Activated naive CD8-positive, alpha-beta T cell treated with anti-CD3 and anti-CD28 coated beads for 36 hours (primary cell): ENCODE measurements at places on chromosomes 12 and 14. TPM values are rescaled to one million over a fixed set of nuclear protein-coding genes. Genes with fewer than 3 reads are reported as not detected.

MYL2 gene
- total RNA-seq: not detected

GRCh38 chr14:71711619-71712018 is 220.6 kb upstream of the RGS6 start:
- no peak for DNase-seq

GRCh38 chr14:52325126-52325525 is 11.0 kb downstream of the PTGER2 start:
- DNase-seq: peak; percentile 42

DNA sequence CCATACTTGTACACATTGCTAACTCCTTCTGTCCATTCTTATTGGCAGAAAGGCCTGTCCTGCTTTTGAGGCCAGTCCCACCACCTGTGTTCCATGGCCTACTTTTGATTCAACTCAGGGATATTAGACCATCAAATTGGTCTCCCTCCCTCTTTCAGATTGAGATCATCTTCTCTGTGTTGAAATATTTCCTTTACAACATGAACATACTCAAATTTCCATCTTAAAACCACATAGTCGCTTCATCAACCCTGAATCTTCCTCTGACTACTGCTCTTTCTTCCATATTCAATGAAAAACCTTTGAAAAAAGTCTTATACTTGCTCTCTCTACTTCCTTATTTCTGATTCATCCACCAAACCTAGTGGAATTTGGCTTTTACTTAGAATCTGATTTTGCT is 34.9 kb downstream of the TRMT5 start:
- no peak for DNase-seq

DNA sequence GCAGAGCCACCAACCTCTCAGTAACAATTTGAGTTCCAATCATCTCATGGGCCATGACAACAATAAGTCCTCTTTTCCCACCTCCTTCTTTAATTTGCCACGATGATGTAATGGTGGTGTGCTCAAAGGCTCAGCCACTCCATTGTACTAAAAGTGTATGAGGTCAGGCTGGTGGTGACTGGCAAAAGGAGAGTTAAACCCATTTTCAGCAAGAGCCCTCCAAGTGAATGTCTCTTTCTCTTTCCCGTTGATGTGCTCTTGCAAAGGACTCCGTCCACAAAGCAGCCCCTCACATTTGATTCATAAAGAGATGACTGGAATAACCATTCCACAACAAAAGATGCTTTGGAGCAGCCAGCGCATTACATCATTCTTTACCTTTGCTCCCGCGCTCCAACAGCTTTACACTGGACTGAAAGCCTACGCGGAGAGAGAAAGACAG is 41.6 kb downstream of the DUSP16 start:
- DNase-seq: no peak

DNA sequence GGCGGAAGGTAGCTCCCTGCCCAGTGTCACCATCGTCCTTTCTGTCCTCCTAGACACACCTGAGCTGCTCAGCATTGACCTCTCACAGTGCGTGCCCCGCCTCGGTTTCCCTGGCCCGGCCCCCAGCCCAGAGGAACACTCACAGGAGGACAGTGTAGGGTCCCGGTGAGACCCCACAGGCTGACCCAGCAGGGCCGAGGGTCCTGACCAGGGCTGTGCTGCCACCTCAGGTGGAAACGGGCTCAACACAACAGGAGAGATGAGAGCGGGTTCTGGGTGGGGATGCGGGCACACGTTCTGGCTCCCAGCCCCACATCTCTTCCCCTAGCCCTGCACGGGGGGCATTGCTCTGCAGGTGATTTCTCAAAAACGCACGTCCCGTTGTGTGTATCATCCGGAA is 98.1 kb downstream of the PIWIL1 start:
- DNase-seq: no peak

- DNase-seq: no peak
Measured at GRCh38 chr12:84648425-84648824, 264.2 kb downstream of the SLC6A15 start.
